ENCODE measurements at places on chromosomes 16 and 17.

GRCh38 chr16:22075043-22075757, 17.1 kb upstream of the VWA3A start:
- DNase-seq = no peak

- DNase-seq = no peak
These were observed 118.1 kb downstream of the HIC1 start for GRCh38 chr17:2172999-2173398.

DNA sequence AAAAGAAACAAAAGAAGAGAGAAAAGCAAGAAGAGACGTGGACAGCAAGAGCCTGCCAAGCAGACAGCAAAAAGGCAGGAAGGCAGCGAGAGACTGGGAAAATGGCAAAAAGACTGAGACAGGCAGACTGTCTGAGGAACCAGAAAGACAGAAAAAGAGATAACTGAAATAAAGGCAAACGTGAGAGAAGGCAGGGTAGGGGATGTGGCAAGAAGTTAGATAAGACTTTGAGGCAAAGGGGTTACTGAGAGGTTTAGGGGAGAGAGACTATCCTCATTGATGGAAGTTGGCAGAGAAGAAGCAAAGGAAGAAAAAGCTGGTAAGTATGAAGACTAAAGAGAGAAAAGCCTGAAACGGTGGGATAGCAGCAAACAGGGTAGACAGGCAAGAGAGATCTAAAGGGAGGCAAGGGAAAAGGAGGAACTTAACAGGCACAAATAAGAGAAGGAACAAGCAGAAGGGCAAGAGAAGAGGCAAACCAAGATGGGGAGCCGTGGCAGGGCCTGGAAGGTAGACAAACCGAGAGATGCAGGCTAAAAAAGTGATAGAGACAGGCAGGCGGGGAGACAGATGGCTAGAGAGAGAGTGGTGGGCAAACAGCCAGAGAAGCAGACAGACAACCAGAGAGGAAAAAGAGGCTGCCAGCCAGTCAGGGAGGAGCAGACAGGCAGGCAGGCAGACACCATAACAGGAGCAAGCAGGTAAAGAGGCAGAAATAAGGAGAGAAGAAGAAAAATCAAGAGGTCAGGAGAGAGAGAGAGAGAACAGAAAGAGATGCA, 7.1 kb upstream of the CHD3 start:
- DNase-seq = peak; percentile 42

DNA sequence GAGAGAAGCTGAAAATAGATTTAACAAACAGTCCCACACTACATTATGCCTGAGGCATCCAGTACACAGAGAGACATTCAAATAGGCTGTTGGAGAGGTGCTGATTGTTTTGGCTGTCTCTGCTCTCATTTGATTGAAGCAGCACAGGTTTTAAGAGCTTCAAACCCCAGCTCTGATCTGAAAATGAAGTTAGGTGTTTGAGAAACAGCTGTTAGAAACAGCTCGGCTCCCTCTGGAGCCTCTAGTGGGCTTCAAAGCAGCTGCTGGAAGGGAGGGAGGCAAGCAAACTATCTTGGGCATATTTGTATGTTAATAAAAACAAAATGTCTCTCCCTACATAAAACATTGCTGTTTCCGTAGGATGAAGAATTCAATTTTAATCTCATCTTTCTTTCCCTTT, 607.3 kb upstream of the GOT2 start:
- peak; percentile 50 for DNase-seq

DNA sequence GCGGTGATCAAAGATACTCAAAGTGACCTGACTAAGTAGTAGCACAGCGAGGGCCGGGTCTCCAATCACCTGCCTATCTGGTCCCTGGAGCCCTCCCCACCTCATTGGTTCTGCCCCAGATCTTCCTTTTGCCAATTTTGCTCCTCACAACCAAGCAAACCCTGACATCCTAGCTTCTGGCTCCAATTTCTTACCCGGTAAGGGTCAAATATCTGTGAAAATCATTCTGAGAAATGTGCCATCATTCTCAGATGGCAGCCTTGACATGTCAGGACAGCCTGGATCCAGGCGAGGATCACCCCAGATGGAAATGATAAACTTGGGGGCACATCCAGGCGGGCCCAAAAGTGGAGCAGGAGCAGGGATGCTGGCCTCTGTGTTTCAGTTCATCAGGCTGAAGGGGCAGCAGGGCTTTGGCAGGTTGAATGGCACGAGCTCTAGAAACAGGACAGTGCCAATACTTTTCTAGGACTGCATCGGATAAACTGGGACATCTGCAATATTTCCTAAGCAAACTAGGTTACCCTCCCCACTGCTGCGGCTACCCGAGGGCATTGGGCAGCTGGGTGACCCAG, 83.9 kb downstream of the SHISA6 start:
- no peak for DNase-seq

GRCh38 chr17:54426296-54426886, 474.3 kb upstream of the TOM1L1 start:
- DNase-seq = peak; percentile 60

- DNase-seq = peak; percentile 80
These were observed 1.1 kb upstream of the NME2 start for GRCh38 chr17:51164911-51165679.

- DNase-seq = no peak
These were observed 16.2 kb upstream of the HNF1B start for GRCh38 chr17:37761059-37761458.

- DNase-seq = peak; percentile 74
These were observed 11.5 kb upstream of the FOXF1 start for GRCh38 chr16:86498671-86499439.

DNA sequence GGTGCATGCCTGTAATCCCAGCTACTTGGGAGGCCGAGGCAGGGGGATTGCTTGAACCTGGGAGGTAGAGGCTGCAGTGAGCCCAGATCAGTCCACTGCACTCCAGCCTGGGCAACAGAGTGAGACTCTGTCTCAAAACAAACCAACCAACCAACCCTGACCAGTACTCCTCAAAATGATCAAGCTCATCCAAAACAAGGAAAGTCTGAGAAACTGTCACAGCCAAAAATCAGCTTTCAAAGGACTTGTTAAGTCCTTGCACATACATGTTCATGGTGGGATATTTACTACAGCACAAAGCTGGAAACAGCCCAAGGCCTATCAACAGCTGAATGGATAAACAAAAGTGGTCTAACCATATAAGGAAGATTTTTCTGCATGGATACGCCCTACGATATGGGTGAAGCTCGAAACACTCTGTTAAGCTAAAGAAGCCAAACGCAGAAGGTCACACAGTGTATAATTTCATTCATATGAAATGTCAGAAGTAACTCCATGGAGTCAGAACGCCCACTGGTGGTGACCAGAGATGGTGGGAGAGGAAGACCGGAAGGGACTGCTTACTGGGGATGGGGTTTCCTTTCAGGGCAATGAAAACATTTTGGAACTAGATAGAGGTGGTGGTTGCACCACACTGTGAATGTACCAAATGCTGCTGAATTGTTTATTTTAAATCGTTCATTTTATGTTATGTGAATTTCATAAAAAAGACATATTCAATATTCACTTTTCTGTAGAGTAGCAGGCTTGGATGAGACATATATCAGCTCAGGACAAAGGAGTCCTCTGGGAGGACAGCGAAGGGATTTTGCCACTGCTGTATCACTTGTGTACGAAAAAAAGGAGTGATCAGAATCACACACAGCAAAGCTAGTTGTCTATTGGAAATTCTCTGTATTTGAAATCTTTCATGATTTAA, 17.7 kb downstream of the CCL17 start:
- peak; percentile 79 for DNase-seq

GRCh38 chr17:83041305-83041704, 38.1 kb upstream of the METRNL start:
- DNase-seq = peak; percentile 32

DNA sequence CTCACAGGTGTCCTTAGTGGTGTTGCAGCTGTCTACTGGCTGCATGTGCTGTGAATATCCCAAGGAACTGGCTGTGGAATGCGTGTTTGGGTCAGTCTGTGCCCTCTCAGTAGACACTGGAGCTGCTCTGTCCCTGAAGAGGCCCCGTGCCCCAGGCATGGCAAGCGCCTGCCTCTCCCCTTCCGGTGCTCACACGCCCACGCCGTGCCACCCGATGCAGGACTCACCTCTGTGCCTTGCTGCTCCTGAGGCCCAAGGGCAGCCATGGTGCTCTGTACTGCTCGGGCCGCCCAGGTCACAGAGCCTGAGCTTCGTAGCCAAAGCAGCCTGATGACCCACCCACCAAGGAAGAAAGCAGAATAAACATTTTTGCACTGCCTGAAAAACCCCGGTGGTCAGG, 10.0 kb downstream of the RGS11 start:
- peak; percentile 30 for DNase-seq

DNA sequence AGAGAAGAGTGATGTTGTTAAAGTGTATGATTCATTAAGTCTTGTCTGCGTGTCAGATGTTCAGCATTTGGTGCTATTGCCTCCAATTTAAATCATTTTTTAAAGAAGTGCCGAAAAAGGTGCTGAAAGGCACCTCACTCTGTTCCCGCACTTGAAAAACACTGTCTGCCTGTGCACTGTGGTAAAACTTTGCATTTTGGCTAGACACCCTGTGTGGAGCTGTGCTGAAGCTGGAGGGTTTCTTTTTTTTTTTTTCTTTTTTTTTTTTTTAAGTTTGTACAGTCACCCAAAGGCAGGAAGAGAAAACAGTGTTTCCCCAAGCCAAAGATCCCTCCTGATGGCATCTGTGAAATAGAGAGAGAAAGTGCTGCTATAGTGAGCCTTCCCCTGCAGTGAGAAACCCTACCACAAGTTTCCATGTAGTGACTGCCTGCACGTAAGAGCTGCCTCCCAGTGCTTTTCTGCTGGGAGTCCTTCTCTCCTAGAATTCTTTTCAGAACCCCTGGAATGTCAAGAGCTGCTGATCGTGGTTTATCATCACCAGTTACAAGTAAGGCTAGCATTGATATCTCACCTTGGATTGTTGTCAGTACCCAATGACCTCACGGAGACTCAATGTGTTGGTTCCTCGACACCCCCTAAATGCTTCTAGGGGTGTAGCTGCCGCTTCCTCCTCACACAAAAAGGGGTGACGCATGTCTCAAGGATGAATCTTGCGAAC, 116.0 kb upstream of the SOX9 start:
- no peak for DNase-seq

DNA sequence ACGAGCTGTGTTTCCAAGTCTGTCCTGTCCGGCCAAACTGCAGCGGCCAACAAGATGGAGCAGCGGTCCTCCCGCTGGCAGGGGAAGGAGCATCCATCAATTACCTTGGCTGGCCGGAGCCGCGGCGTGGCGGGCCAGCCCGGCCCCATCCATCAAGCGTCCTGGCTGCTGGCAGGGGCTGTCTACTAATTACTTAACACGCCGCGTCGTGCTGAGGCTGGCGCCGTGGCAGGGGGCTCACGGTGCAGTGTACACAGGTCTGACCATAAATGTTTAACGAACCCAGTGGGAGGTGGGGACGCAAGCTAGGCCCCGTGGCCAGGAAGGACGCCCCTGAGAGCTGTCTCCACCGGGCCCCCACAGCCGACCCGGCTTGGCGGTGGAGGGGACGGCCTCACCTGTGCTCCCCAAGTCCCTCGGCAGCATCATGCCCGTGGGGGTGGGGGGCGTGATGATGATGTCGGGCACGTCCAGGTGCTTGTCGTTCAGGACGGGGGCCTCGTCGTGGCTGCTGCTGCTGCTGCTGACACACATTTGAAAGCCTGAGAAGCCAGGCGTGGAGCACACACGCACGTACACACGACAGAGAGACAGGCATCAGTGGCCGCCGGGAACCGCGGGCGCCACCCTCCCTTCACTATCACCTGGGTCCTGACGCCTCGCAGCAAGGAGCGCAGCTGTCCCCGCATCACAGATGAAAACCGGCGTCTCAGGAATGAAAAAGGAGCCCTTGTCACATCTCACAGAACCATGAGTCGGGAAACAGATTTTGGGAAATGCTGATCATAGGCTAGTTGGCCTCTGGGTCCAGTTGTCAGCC, 21.2 kb upstream of the GINS2 start:
- DNase-seq = no peak

DNA sequence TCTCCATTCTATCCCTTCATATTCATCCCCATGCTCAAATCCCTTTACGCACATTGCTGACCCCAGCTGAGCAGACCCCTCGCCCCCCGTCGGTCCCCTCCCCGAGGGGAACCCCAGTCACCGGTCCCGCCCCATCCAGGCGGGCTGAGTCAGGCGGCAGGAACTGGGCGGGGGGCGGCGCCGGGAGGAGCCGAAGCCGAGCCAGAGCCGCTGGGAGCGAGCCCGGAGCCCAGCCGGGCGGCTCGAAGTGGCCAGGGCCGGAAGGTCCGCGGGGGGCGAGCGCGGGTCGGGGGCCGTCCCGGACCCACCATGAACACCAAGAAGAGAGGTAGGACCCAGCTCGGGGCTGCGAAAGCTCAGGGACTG, 8.6 kb downstream of the RIPOR1 start:
- DNase-seq = peak; percentile 88

GRCh38 chr17:73194514-73195222, 1.8 kb downstream of the COG1 start:
- DNase-seq = no peak
